ENCODE measurements at places on chromosomes 4 and X.
A peak's percentile ranks its signal among the peaks of the same experiment; 100 is the strongest.

DNA sequence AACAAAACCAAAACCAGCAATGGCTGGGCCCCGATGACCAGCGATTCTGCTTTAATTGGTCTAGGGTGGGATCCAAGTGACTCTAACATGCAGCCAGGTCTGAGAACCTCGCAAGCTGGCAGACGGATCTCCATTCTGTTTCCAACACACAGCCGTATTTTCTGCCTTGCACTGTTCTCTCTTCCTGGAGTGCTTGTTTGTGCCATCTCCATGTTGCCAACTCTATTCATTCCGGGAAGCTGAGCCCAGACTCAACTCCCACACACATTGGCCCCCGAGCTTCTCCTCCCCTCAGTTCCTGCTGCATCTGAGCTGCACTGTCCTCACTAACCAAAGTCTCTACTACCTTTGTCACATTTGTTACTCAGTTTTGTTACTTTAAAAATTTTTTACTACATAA lies 35.6 kb downstream of the GEMIN8 start:
- peak; percentile 1 for DNase-seq

GRCh38 chr4:38310446-38311043 lies 350.3 kb downstream of the PTTG2 start:
- no peak for DNase-seq

- no peak for DNase-seq
These were observed 29.9 kb downstream of the CLDN34 start for GRCh38 chrX:9997041-9997440.

DNA sequence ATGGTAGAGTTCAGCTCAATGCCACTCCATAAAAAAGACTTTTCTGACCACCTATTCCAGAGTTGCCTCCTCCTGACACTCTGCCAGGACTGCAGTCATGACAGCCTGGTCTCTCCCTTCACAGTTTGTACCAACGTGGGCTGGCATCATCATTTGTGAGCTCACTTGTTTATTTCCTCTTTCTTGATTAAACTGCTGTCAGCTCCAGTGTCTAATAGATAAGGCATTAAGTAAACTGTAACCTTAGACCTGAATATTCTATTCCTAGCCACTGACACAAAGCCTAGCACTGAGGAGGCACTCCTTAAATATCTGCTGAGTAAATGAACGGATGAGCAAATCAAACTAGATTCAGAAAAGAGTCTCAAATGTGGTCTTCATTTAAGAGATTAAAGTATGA lies 48.7 kb downstream of the DDX60 start:
- no peak for DNase-seq

DNA sequence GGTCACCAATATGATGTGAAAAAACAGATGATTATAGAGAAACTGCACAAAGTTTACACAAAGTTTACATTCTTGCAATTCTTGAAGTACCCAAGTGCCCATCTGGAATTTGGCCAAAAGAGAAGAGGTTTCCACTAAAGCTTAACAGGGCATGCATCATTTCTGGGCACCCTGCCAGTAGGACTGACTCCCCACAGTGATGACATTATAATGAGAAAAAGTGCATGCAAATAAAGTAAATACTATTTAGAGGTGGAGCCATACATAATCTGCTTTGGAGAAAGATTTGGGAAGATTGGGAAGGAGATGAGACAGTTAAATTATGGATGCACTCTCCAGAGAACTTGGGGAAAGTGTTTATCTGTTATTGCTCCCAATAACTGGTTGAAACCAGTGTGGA lies 93.7 kb upstream of the TRPC3 start:
- peak; percentile 85 for DNase-seq

DNA sequence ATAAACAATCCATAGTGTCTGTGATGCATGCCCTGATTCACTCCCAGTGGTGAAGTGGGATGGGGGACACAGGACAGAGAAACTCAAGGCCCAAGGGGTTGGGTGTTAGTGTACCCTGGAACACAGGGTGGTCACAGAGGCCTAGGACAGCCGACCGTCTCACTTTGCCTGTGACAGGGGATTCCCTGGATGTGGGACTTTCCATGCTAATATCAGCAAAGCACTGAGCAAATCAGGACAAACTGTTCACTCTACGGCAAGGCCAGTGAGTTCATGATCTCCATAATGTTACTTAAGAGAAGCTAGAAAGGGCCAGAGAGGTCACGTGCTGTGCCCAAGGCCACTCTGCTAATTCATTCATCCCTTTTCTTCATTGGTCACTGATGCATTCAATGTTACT lies 158.7 kb upstream of the RBPJ start:
- DNase-seq: no peak
